ENCODE measurements at places on chromosomes 4 and X.

GRCh38 chrX:68841251-68842049, 12.6 kb downstream of the EFNB1 start:
- no peak for DNase-seq

DNA sequence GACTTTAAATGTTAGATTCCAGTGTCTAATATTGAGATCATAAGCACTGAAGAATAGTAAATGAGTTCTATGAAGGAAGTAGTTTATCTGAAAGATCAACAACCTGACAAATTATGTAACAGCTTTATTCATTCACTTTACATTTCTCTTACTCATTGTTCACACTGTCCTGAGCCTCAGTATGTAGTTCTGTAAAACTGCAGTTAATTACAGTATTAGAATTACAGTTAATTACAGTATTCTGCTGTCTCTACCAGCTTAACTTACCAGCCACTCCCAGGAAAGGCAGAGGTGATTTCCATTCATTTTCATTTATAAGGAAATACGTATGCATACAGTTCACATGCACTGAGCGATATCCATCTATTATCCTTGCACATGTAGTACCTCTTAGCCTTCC, 32.7 kb downstream of the NFKB1 start:
- DNase-seq: no peak

DNA sequence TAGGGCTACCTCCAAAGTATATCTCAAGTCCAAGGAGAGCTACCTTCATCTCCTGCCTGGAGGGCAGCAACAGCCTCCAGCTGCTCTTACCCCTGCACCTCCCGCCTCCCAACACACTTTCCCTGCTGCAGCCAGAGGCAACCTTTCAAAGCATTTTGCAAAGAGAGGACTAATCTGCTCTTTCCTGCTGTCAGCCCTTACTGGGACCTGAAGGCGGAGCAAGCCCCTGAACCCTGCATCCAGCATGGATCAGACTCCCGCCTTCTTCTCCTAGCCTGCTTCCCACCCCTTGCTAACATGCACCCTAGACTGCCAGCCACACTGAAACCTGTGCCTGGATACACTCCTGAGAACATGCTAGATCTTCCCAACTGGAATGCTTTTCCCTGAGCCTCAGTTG, 37.7 kb upstream of the VMA21 start:
- DNase-seq: no peak

DNA sequence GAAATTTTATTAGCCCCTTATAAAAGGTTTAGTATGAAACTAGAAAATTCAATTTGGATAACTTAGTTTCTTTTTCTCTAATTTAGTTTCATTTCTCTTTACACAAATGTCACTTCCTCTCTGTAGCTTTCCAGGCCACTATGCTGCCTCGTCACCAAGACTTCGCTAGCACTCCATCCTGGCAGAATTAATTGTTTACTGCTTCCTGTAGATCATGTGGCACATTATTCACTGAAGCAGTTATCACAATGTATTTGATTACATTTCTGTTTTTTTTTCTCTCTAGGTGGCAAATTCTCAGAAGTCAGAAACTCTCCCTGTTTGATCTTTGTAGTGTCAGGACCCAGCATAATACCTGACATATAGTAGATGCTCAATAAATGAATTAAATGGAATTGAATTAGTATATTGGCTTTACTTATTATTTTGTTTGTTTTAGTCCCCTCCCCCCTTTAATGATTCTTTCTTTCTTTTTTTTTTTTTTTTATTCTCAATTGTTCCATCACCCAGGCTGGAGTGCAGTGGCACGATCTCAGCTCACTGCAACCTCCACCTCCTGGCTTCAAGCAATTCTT, 9.3 kb upstream of the SAT1 start:
- no peak for DNase-seq

DNA sequence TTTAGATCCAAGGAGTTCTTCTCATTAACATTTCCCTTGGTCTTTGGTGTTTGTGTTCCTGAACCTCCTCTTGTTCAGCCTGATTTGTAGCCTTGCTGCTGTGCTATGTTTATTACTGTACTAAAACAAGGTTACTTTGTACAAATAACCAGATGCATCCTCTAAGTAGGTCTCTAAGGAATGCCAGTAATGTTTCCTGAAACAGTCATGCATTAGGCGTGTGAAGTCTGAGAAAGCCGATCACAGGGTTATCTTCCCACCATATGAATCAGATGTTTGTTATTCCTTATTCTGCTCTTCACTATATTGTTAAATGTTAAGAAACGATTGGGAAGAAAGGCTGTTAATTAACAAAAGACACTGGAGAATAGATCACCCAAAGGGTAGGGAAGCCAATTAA, 66.9 kb downstream of the GALNTL6 start:
- DNase-seq: no peak

DNA sequence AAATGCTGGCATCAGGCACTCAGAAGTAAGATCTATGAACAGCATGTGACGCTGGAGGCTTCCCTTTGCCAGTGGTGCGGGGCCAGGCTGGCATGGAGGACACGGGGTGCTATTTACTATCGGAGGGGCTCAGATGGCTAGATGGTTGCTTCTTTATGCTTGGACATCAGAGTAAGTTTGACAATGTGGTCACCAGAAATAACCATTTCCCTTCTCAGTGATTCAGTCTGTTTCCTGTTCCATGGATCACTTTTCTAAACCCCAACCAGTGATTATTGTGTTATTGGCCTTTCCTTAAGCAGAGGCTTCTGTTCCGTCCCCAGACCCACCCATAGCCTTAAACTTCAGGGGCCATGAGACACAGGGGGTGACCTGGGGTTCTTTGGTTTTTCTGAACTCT, 55.4 kb upstream of the DHX15 start:
- DNase-seq: no peak

GRCh38 chrX:144333429-144333828, 449.6 kb downstream of the UBE2NL start:
- DNase-seq: no peak

GRCh38 chr4:59044286-59044900, 1934.2 kb upstream of the IGFBP7 start:
- DNase-seq: no peak

DNA sequence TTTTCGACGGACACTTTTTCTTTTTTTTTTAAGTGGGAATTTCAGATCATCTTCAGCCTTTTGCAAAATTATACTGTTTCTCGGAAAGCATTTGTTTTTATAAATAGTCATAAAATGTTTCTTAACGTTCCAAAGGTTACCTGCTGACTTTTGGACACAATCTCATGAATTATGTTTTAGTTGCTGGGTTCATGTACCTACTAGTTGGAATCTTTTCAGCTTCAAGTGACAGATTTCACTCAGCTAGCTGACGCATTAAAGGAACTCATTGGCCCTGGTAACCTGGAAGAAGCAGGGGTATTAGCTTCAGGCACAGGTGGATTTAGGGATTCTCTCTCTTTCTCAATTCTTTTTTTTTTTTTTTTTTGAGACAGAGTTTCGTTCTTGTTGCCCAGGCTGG, 66.5 kb downstream of the TMEM131L start:
- DNase-seq: no peak

- no peak for DNase-seq
These were observed 3.1 kb downstream of the ZNF185 start for GRCh38 chrX:152900937-152901445.

GRCh38 chr4:169236873-169237626, 33.7 kb downstream of the SH3RF1 start:
- no peak for DNase-seq

GRCh38 chr4:88786011-88786410, 88.4 kb upstream of the NAP1L5 start:
- no peak for DNase-seq

DNA sequence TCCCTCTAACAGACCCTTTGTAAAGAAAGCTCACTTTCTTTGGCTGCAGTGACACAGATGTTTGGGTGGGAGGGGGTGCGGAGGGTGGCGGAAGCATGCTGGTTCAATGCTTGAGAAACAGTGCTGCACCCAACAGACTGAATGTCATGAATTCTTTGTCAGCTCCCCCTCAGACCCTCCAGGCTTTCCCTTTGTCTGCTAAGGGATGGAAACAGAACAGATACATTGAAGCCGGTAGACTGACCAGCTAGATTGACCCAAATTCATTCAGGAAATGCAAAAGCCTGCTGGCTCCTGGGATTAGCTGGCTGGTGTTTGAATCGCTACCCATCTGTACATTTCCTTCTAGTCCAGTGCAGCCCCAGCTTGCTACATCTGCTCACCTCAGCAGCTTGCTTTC, 90.8 kb upstream of the PAK3 start:
- no peak for DNase-seq

Measured in activated CD8-positive, alpha-beta memory T cell treated with anti-CD3 and anti-CD28 coated beads for 48 hours (primary cell).